ENCODE measurements at places on chromosomes 13 and 19.
A peak's percentile ranks its signal among the peaks of the same experiment; 100 is the strongest.

DNA sequence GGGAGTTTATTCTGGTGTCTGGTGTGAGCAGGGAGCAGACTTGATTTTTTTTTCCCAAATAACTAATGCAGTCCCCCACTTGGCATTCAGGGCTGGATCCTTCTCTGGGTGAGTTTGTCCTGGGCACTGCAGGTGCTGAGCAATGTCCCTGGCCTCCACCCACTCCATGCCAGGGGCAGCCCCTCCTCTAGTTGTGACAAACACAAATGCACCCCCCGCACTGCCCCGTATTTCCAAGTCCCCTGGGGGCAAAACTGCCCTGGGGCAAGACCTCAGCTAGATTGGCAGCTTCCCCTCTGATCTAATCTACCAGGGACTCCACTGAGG is 6.4 kb downstream of the MOB3A start:
- no peak for DNase-seq

DNA sequence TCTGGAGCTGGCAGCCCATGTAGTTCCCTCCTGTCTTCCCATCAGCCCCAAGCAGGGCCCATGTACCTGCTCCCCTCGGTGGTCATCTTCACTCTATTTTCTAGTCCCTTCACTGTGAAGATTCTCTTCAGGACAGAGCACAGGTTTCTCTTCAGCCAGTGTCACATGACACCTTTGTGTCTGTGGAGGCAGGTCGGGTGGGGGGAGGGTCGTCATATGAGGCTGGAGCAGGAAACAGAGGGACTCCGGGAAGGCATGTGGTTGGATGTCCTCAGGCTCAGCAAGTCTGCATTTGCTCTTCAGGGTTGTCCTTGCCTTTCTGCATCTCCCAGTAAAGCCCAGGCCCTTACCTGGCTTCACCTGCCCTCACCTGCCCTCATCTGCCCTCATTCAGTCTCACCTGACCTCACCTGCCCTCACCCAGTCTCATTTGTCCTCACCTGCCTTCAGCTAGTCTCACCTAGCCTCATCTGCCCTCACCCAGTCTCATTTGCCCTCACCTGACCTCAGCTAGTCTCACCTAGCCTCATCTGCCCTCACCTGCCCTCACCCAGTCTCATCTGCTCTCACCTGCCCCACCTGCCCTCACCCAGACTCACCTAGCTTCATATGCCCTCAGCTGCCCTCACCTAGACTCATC is 120.3 kb downstream of the ZDHHC20 start:
- DNase-seq: no peak

DNA sequence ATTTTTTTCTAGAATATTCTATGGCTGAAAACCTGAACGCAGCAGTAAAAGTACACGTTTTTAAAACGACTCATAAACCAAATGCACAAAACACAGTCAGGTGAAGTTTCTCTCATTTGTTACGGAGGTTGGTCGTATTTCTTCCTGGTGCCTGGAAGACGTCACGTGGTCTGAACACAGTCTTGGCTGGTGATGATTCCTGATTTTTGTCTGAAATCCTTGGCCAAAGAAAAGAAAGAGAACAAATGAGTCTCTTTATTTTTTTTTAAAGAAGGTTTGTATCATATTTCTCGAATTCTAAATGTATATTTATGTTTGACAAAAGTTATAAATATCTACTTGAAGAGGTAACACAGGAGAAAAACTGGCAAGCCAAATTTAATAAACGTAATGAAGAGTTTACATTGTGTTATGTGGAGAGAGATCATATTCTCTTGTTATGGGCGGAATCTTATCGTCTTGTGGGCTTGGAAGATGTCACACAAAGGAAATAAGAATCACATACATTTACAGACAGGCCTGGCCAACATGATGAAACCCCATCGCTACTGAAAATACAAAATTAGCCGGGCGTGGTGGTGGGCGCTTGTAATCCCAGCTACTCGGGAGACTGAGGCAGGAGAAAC is 10.0 kb upstream of the PNMA8A start:
- no peak for DNase-seq

GRCh38 chr13:98834254-98834960 is 81.9 kb upstream of the SLC15A1 start:
- DNase-seq: no peak

- no peak for DNase-seq
These were observed 67.5 kb upstream of the ATP12A start for GRCh38 chr13:24612726-24613125.

- no peak for DNase-seq
These were observed 657 bp downstream of the PLIN3 start for GRCh38 chr19:4866595-4867424.

GRCh38 chr13:102779436-102780159 is 6.0 kb upstream of the TEX30 start:
- DNase-seq: no peak

DNA sequence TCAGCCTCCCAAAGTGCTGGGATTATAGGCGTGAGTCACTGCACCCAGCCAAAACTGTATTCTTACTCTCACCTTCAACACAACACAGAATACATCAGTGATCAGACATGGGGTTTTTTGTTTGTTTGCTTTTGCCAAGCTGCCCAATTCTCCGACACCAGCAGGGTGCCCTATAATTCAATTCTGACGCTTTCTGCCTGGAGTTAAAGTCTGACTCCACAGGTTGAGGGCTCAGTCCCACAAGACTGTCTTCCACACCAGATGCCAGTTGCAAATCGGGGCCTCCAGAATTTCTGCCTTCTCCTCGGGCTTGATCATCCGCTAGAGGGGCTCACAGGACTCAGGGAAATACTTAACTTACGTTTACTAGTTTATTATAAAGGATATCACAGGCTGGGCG is 22.1 kb downstream of the FBN3 start:
- DNase-seq: no peak

DNA sequence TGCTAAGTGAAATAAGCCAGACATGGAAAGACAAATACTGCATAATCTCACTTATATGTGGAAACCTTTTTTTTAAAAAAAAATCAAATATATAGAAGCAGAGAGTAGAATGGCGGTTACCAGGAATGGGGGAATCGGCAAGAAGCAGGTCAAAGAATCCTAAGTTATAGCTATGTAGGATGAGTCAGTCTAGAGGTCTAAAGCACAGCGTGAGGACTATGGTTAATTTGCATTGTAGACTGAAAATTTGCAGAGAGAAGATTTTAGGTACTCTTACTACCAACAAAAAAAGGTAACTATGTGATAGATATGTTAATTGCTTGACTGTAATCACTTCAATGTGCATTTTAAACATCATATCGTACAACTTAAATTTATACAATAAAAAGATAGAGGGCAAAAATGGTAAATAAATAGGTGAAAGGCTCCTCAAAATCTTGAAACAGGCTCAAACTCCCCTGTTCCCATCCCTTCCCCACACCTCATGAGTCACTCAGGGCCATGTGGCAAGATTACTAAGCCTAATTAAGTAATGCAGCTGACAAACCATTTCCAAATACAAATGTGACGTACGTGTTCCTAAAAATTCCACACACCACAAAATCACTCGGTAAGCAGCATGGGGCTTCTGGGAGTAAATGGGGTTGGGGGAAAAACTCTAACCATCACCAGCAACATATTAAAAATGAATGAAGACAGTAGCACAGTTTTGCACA is 159.0 kb downstream of the USP12 start:
- no peak for DNase-seq

- no peak for DNase-seq
These were observed 8.9 kb downstream of the RTBDN start for GRCh38 chr19:12825254-12826131.

- DNase-seq: no peak
These were observed 166.4 kb upstream of the SOX1 start for GRCh38 chr13:111900390-111901131.

DNA sequence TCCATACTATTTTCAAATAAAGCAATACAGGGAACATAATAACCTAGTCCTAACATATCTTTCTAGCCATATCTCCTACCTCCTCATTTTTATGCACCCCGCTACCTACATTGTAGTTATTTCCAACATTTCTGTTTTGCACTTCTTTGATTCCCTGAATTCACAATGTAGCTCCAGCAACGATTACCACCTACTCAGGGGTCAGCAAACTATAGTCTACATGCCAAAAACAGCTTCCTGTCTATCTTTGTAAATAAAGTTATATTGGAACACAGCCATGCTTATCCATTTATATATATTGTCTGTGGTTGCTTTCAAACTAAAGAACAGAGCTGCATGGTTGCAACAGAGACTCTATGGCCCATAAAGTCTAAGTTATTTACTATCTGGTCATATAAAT is 16.7 kb downstream of the MYCBP2 start:
- no peak for DNase-seq

- DNase-seq: no peak
These were observed at the start of gene DAZAP1 for GRCh38 chr19:1407528-1408299. Gene DAZAP1, plus strand, starts transcription at chr19:1407586. Its CDS starts 188 bp downstream, at chr19:1407774.

DNA sequence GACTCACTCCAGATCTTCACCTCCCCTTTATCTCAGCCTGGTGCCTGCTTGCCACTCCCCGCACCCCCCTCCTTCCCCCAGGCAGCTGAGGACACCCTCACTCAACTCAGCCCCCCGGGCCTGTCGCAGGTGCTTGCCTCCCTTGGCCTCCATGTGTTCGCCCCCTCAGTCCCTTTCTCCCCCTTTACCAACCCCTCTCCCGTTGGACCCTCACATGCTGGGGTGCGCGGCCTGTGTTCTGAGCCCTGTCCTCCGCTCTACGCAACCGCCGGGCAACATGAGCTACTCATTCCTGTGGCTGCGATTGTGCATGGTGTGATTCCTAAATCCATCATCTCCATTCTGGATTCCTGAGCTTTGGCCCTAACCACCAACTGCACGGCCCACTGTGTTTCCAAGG is 5.1 kb downstream of the CHERP start:
- no peak for DNase-seq

DNA sequence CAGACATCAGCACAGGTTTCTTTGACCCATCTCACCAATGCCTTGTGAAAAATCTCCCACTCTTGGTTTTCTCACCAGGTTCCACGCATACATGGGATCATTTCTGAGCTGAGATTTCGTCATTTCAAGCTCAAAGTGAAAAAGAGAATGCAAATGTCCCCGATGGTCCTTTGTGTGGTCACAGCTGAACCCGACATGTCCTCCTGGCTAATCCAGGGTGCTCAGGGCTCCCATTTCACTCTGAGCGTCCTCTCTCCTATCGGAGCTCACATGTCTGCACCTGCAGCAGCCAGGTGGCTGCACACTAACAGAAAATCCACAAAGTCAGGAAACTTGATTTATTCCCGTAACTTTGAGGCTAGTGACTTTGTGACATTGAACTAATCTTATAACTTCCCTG is 9.3 kb upstream of the CEACAM3 start:
- no peak for DNase-seq

- DNase-seq: no peak
These were observed 2596.2 kb downstream of the PCDH9 start for GRCh38 chr13:64633948-64634347.

GRCh38 chr13:29679396-29680053 is 84.0 kb upstream of the SLC7A1 start:
- DNase-seq: peak; percentile 4

DNA sequence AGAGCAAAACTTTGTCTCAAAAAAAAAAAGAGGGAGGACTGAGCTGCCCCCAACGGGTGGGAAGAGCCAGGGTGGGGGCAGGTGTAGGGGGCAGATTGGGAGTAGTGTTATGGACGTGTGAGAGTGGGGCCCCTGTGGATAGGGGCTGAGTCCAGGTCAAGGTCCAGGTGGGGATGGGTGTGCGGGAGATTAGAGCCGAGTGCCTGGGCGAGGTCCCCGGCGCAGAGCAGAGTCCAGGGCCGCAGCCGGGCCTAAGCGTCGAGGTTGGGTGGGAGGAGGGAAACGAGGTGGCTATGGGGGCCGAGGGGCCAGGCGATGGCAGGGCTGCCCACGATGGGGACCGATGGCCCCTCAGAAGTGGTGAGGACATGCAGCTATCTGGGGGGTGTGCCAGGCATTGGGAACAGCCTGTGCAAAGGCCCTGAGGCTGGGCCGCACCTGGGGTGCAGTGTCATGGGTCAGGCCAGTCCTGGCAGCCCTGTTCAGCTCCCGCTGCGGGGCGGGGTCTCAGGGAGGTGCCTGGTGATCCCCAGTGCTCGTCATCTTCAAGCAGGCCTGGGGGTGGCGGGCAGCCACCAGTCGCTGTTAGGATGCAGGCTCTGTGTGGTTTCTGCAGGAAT is 12.3 kb upstream of the MISP start:
- DNase-seq: no peak

DNA sequence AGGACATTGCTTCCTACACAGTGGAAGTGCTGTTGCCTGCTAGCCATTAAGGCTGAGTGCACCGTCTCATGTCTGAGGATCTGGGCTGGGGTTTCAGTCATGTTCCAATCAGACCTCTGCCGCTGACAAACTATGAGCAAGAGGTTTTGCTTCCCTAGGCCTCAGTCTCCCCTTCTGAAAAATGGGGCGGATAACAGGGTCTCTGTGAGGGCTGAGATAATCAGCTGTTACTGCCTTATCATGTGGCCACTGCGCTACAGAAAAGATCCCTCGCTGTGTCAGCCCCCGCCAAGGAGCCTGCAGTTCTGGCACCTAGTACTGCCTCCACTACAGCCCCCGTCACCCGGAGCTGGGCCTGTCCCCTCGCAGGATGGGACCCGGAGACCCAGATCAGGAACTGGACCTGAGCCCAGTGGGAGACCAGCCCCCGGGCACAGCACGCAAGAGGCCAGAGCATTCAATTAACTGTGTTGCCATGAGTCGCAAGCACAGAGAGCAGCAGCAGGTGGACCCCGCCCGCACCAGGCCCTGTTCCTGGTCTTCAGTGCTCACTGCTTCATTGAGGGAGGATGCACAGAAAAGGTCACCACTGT is 3.0 kb upstream of the PNKP start:
- DNase-seq: no peak

- DNase-seq: no peak
These were observed 33.1 kb downstream of the SLAIN1 start for GRCh38 chr13:77730572-77730971.

DNA sequence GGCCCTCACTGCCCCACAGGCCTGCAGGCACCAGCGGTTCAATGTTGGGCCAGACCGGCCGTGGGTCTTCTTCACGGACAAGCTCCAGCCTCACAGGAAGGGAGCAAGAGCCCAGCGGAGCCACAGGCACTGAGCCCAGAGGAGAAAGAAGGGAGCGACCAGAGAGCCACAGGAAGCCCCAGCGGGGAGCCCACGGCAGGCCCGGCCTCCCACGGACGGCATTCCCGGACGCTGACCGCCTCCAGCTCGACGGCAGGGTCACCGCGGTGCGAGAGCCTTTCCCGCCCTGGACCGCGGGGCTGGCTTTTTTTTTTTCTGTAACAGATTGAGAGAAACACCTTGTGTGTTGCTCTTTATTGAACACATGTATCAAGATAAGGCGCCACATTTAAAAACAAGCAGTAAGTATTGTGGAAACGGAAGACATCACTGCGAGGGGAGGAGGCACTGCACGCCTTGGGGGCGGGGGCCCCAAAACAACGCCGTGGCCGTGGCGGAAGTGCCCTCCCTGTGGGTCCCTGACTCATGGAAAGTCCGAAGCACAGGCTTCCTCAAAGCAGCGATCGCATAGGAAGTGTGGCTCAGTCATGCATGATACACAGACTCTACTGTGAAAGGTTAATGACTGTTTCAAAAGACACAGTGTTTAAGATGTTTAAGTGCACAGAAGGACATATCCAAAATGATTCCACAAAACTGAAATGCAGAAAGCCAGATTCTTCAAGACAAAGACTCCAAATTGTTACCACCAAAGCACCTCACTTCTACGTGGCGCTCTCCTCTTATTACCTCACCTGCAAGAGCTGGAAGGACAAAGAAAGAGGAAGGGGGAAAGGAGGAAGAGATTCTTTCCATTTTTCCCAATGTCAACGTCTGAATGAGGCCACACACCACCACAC is 3.5 kb downstream of the RASA3 start:
- DNase-seq: no peak

- no peak for DNase-seq
These were observed 5.2 kb downstream of the TRIP10 start for GRCh38 chr19:6744381-6745301.

All from COR-L47 (cell line).